GM12864 (cell line): ENCODE measurements at places on chromosomes 12 and 14.

DNA sequence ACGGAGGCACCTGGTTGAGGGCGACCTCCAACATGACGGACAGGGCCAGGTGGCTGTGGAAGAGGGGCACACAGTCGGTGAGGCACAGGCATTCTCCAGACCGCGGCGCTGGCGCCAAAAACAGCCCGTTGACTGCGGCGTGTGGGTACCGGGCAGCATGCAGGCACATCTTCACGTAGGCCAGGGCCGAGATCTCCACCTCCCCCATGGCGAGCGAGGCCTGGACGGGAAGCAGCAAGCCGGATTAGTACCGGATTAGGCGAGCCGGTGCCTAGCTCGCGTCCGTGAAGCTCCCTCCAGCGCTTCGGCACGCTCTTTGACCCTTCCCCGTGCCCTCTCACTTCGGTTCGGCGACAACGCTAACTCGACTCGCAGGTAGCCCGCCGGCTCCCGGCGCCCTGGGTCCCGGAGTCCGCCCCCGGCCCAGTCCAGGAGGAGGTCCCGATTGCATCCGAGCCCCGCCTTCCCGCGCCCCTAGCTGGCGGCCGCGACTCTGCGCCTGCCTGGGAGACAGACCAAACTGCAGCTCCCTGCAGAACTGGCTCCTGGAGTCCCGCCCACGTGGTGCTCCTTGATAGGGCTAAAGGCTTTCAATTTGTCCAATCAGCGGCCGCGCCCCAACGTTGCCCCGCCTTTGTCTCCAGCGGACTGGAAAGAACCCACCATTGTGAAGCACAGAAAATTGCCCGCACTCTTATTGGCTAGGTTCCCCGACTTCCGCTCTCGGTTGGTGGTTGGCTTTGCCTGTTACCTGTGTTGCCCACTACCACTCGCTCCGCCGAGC is at the start of gene EMC9:
Gene EMC9 (minus strand): TSS at position 495 of the 784 bp plus-strand sequence. CDS start 287 bp downstream, at position 208.
- peak; percentile 99 for DNase-seq

DNA sequence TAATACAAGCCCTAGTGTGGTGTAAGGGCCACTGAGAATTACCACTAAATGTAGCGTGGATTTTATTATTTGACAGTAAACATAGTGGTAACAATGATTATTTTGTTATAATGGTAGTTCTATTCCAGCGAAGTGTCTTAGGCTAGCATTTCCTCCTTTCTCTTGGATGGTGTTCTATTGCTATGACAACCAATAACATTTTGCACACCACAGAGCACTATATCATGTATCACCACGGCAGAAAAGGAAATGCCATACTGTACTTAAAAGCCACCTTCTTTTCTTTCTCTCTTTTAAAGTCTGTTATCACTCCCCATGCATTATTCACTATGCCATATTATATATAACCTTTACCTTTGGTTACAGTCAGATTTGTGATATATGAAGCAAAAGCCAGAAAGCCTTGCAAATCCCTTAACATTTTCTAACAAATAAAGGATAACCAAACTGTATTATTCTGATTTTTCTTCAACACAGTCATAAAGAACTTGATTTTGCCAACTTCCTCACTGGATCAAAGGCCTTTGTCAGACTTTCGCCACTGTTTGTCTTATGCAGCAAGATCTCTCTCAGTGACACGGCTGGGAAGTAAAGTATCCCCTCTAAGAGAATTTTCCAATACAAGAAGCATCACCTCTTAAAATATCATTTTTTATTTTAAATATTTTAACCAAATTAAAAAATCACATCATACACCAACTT is 195.8 kb downstream of the FOXN3 start:
- DNase-seq = no peak

DNA sequence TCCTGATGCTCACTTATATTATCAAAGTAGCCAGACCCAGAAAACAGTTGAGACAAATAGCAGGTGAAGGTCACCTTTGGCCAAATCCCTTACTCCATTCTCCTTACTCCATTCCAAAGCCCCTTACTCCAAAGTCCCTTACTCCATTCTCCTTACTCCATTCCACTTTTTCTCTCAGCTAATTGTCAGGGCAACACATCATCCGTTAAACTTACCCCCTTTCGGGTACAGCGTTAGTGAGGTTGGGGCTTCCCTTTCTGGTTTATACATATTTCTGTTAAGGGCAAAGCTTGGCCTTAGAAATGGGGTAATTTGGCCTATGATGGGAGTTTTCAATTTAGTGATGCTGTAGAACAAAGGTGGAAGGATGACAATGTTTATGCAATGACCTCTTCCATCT is 111.8 kb upstream of the CCND2 start:
- no peak for DNase-seq

DNA sequence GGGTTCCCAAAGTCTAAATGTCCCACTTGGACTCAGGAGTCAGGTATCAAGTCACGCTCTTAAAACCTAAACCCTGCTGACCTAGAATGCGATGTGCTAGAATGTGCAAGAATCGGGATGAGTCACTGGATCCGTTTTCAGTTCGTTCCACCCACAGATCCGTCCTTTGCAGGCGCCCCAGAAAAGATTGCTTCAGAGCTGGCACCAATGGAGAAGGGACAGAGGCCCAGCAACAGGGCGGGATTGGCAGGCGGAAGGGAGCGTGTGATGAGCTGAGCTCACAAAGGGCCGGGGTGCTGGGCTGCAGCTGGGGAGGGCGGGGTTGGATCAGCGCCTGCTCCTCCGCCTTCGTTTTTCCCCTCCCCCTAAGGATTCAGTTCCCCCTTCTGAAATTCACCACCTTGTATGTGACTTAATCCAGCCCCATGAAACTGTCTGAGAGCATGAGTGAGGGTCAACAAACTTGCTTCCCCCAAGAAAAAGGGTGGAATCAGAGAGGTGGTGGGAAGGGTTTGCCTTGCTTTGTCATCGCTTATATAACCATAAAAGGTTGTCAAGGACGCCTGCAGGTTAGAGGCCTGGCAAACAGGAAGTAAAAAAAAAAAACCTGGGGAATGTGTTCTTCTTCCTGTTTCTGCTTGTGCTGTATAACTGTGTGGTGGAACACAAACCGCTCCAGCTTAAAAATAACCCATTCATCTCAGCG is 2.8 kb upstream of the UBC start:
- peak; percentile 98 for DNase-seq

DNA sequence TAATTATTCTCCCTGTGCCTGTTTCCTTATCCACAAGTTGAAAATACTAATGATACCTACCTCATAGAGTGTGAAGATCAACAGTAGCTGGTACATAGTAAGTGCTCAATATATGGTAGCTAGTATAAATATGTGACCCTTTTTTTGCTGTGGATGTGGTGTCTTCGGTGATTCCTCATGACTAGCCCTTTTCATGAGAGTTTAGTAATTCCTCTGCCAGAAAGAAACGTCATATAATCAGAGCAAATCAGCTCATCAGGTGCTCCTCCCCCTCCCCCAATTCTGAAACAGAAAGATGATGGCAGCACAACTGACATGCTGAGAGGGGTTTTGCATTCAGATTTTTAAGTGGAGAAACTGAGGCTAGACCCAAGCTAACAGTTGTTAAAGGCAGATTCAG is 210.8 kb downstream of the SLC41A2 start:
- no peak for DNase-seq

DNA sequence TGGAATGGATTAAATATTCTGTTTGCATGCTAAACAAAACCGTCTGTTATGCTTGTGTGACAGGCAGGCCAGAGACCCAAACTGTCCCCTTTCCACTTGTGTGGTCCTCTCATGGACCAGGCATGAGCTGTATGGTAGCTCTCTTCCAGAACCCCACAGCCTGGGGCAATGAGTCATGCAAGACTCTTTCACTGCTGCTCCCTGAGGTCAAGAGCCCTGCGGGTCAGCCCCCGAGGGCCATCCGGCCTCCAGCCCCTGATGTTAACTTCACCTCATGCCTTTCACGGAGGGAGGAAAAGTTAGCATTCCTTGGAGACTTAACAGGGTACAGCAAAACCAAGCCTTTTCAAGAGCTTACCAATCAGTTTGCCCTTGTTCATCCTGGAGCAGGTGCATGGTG is 239.1 kb upstream of the DIO3 start:
- no peak for DNase-seq

DNA sequence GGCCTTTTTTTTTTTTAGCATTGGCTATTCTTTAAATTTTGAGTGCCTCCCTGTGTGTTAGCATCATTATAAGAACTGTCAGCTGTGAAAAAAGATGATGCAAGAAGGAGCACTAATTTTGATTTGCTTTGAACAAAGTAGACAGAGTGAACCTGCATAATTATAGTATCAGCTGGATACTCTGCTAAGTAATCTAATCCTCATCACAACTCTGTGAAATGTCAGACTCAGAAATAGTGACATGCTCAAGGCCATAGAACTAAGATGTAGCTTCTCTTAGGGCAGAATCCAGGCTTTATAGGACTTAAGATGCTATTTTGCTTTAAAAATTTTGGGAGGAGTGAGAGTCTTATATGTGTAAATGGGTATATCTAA is 31.9 kb downstream of the FBXO34 start:
- DNase-seq = no peak
